ENCODE measurements at places on chromosomes 13 and 19.

DNA sequence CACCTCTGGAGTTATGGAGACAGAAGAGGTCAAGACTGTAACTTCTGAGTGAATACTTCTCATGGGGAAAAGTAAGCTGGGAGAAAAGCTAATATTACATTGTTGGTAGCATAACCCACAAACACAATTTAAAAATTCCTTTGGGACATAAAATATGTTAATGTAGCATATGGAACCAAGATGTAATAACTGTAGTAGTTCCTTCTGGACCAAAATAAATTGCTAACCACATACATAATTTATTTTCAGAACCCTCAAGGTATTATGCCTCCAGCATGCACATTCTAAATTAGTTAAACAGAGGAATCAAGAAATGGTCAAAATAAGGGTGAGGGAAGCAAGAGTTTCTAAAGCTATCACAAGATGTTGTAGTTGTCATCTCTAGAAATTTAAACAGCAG lies 4.8 kb upstream of the RNF17 start:
- DNase-seq: no peak

GRCh38 chr13:69690999-69691398 lies 416.6 kb upstream of the ATXN8OS start:
- no peak for DNase-seq

GRCh38 chr13:24495151-24495729 lies 17.3 kb downstream of the PARP4 start:
- DNase-seq: no peak

DNA sequence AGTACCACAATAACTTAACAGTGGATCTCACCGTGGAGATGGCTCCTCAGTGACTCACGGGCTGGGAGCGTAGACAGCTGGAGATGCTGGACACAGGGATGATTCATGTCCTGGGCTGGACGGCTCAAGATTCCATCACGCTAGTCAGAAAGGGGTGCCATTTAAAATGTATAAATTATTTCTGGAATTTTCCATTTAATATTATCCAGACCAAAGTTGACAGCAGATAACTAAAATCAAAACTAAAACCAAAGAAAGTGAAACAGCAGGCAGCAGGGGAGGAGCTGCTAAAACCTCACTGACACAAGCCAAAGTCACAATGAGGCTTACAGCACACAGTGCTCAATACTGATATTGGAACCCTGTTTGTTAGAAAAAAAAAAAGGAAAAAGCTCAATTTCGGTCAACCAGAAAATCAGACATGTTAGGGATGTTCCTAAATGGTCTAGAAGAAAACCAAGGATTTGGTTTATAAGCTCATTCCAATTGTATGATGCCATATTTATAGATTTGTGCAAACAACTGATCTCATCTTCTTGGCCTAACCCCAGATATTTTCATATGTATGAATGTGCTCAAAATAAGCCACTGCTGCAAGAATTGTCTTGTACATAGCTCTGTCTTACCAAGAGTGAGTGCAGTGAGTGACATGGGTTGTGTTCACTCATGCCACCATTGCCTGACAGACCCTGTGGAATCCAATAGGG lies 111.8 kb downstream of the SACS start:
- no peak for DNase-seq

DNA sequence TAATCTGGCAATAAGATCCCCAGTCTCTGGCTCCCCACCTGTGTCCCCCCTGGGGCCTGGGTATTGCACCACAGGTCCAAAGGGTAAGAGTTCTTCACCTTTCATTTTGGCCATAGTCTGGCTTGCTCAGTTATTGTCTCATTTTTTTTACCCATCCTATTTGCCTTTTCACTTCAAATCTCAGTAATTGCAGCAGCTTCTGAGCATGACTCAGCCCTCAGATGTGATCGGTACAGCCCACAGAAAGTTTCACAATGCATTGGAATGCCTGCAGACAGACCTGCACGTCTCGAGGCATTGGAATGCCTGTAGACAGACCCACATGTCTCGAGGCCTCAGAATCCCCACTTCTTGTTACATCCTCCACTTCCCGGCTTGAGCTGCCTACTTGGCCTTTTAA lies 173.6 kb downstream of the NUFIP1 start:
- peak; percentile 14 for DNase-seq

- DNase-seq: no peak
Measured at GRCh38 chr19:6263306-6263705, 16.5 kb downstream of the MLLT1 start.

GRCh38 chr13:78020861-78021260 lies 102.2 kb upstream of the EDNRB start:
- DNase-seq: no peak

DNA sequence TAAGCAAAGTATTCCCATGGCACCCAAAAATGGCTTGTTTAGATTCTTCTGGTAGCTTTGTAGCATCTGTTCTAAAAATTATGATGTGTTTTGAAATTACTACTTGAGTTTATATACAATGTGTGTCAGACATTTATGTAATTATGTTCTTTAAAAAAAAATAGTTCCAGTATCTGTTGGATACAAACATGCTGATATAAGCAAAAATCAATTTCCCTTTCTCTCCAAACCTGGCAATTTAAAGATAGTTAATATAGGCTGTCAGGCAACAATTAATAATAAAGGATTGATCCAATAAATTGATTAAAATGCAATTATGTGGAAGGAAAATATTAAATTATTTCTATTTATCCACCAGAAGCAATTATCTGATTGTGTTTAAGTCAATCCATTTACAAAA lies 41.7 kb downstream of the OXGR1 start:
- no peak for DNase-seq

DNA sequence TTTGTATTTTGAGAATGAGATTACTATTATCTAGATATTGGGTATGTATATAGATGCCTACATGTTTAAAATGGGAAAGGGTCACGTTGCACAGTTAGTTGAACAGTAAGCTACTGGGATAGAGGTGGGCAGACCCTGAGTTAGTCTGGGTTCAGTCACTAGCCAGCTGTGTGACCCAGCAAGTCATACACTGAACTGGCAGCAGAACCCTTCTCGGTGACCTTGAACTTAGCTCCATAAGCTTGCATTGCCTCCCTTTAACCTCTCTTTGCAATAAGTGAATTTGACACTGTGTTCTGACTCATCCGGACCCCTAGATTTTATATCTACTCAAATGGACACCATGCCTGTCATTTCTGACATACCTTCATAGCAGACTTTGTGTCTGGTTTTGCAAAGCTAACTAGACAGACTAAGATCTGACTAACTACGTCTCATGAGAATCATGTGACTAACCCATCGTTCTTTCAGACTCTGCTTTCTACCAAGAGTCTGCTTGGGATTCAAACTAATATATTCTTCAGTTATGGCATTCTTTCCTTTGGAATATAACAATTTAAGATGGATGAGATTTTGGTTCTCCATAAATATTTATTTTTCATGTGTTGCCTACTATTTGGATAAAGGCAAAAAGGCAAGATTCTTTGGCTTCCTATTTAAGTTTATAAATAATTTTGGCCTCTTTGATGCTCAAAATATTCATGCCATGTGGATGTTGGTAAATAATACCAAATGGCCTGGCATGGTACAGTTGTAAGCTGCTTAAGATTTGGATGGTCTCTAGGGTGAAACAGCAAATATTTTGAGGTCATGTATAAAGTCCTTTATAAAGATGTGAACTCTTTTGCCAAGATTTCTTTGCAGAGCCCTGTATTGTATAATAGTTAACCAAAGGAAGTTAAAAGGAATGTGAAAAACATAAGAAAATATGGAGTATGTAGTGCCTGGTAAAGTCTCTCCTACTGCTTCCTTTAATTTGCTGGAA lies 159.3 kb downstream of the ITGBL1 start:
- DNase-seq: no peak

- no peak for DNase-seq
Measured at GRCh38 chr13:112079696-112080095, 12.7 kb downstream of the SOX1 start.

DNA sequence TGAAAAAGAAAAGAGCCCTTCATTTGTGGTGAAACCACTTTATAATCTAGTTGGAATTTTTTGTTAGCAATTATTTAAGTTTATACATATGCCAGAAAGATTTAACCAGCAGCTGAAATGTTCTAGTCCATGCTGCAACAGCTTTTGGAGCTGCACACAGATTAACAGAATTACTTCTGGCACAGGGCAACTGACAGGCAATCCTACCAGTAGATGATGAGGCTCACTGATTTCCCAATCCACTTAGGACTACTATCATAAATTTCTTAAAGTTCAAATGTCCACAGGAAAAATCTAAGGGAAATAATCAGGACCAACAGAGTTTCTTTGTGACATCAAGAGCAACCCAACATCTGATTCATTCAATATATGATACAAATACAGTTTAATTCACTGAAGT lies 78.8 kb downstream of the CRYL1 start:
- no peak for DNase-seq

DNA sequence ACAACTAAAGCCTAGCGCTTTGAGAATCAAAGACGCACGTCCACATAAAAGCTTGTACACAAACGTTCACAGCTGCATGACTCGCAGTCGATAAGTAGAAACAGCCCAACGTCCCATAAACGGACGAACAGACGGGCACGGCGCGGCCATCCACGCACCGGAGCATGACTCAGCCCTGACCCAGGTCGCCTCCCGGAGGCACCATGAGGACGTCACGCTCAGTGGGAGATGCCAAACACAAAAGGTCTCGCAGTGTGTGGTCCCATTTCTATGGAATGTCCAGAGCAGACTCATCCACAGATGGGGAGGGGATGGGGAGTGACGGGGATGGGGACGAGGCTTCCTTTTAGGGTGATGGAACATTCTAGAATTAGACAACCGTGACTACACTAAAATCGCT lies 9.4 kb downstream of the POLRMT start:
- no peak for DNase-seq

GRCh38 chr19:18905513-18906236 lies 9.7 kb upstream of the CERS1 start:
- DNase-seq: no peak

DNA sequence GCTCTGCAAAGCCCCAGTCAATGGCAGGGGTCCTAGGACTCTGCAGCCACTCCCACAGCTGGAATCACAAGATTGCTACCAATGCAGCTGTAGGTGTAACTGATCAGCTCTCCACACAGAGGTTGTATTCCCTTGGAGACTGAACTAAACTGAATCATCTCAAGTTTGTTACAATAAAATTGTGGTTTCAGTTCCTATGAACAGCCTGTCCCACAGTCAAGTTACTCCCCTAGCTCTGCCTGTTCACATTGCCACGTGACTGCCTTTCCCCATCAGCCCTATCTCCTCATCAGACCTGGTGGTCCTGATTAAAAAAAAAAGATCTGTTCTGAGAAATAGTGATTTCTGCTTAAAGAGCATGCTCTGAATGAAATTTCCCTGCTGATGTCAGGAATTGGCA lies 287.9 kb upstream of the NBEA start:
- DNase-seq: no peak

DNA sequence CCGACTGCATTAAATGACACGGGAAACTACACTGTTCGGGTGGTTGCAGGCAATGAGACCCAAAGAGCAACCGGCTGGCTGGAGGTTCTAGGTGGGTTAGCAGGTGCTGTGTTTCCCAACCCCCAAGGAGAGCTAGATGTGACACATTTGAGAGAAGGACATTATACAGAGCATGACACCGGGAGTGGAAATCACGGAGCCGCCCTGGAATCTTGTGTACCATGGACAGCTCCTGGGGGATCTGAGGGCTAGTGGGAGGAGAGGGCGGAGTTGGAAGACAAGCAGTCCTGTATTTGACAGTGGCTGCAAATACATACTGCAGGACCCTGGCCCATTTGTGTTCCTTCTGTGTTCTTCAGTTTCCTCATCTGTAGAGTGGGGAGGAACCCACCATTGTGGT lies 2.3 kb downstream of the CEACAM18 start:
- DNase-seq: no peak

DNA sequence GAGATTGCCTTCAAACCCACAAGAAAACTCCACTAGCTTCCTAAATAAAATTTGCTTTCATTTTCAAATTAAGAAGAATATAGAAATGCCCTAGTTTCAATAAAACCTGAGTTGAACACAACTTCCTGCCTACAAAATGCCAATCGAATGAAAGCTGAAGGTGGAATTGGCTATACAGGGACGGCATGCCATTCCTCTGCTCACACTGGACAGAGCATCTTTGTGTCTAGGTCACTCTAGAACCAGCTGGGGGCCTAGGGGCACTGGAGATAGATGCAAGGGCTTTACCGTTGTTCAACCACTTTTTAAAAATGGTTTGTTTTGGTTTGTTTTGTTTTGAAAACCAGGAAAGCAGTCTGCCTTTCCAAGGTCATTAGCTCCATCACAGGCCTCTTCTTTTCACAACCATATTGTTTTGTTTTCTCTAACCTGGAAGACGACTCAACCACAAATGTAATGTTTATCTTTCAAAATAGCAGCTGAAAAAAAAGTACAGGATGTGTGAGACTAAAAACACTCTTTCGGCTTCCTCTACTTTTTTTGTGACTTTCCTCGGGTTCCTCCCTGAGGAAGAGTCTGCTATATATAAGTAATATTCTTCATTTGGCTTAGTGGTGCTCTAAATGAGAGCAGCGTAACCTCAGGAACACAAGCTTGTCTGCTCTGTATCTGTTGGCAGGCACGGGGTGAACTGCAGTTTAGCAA lies 11.9 kb upstream of the ITM2B start:
- DNase-seq: no peak

All from stimulated activated CD4-positive, alpha-beta T cell treated with anti-CD3 and anti-CD28 coated beads, TNF-alpha, amount 100 ng/mL, for 48 hours (primary cell).